Memory B cell (primary cell): ENCODE measurements at places on chromosomes 3 and 15.

DNA sequence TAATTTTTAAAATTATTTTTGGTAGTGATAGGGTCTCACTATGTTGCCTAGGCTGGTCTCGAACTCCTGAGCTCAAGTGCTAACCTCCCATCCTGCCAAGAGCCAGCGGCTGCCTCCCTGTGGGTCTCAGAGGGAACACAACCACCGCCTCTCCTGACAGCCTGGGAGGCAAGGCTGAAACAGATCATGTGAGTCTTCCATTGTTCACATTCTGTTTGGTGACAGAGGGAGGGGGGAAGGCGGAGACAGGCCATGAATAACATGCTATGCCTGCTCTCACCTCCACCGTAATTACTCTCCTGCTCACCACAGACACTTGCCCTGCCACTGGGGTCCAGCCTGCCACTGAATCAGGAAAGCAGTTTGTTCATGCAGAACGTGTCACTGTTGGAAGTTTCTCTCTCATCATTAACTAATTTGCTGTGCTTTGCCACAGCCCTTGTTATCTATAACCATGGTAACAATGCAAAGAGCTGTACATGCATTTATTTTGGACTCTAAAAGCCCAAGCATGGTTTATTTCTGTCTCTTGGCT is 78.4 kb upstream of the RASGRF1 start:
- DNase-seq: no peak

GRCh38 chr3:45763303-45763675 is 33.0 kb downstream of the SLC6A20 start:
- no peak for DNase-seq

DNA sequence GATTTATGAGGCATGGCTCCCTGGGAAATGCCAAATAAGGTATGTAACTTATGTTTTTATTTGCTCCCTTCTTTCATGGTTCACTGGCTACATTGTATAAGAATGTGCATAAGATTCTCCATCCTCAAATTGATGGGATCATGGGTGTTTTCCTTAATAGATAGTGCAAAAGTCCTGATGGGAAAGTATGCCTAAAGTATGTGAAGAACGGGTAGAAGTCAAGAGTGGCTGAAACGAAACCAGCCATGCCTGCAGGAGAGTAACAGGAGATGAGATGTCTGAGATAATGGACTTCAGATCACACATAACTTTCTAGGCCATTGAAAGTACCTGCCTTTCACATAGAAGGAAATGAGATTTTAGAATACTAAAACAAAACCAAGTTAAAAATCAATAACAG is 56.5 kb downstream of the ZBBX start:
- DNase-seq: no peak

DNA sequence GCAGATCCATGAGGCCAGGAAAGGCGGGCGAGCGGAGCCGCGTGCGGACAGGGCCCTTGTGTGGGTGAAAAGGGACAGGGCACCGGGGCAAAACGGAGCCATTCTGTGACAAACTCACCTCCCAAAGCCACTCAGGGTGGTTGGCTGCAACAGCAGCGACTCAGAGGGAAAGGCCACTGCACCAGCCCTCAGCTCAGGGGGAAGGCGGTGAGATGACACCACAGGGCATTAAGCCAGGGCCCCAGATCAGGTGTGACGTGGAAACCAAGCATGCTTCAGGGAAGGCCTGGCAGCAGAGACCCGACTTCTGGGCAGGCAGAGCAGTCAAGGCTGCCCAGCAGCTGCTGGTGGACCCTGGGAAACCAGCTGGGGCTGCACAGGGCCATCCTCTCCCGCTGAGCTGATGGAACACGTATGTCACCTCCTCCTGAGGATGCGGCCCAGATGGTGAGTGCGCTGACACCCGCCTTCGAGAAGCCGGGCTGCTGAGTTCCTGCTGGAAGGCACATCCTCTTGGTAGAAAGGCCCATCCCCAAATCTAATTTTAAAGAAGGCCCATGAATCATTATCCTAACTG is 82.3 kb downstream of the CHSY1 start:
- no peak for DNase-seq

DNA sequence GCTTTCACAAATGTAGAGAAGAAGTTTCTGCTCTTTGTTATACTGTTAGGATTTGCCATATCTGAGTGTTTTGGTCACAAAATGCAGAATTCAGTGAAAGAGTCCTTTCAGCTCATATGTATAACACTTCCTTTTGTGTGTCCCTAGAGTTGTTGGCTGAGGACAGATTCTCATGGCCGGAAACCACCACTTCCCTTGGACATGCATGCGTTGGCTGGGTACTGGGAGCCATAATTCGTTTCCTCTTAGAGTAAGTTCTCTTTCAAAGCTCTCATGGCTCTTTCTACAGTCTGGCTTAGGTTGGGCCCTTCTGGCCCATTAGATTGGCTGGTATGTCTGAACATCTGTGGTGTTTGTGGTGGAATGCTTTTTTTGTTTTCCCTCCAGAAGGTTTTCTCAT is 298.5 kb downstream of the DIPK2A start:
- no peak for DNase-seq

DNA sequence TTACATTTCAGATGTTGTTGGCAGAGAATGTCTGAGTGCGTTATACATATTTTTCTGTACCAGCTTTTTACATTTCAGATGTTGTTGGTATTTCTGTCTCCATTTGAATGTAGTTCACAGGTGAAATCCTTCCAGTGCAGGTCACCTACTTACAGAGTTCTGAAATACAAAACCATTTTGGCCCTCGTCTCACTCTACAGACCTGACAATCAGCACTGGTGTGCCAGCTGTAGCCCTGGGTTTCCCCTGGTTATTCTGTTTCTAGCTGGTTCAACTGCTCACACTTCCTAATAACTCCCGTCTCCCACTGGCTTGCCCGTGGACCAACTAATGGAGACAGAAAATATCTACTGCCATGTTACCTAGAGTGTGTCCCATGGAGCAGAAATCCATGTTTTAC is 87.5 kb upstream of the CDIN1 start:
- no peak for DNase-seq

- no peak for DNase-seq
Observed at GRCh38 chr3:149473357-149474249, 894 bp upstream of the TM4SF4 start.

DNA sequence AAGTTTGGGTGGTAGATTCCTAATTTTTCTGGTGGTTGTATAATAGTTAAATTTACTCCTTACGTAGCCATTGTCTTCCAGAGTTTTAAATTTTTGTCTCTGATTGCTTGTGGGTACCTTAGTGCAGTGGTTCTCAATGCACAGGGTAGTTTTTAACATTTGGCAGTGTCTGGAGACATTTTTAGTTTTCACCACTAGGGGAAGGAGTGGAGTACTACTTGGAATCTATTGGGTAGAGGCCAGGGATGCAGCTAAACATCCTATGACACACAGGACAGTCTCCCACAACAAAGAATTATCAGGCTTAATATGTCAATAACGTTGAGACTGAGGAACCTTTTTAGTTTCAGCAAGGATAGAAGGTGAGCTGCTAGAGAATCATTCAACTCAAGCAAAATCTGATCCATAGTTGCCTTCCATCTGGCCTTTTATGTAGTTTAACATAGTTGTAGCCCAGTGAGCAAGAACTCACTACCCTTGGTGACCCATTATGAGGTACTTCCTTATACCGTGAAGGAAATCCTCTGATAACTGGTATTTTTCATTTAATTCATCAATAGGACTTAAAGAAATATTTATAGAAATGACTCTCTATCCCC is 8.6 kb upstream of the STX19 start:
- DNase-seq: no peak

DNA sequence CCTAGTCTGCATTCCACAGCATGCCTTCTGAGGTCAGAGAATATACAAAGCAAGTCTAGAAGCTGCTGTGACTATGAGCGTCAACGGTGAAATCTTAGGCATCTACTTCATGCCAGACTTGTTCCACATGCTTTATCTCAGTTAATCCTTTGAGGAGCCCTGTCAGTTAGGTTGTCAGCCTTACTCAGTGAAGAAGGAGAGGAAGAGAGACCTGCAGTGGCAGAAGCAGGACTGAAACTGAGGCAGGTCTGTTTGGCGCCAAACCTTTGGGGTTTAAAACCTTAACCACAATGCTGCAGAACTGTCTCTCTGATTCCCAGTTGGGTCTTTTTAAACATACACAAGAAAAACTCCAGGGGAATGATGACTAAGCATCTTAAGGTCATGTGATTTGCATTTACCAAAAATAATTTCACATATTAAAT is 139.0 kb upstream of the LIPC start:
- DNase-seq: no peak

GRCh38 chr3:55486857-55487380 is at the start of gene WNT5A:
WNT5A (minus strand) TSS chr3:55487306; CDS start chr3:55486985, 321 bp downstream.
- DNase-seq: no peak

GRCh38 chr3:27646896-27647295 is 75.2 kb downstream of the EOMES start:
- no peak for DNase-seq

GRCh38 chr3:34261001-34261385 is 462.6 kb downstream of the PDCD6IP start:
- DNase-seq: no peak
